ENCODE measurements at places on chromosomes 3 and 15.

- peak; percentile 77 for DNase-seq
These were observed 22.5 kb upstream of the KCNMB2 start for GRCh38 chr3:178513546-178514380.

- DNase-seq, result peak; percentile 77
These were observed 88.3 kb upstream of the PPIB start for GRCh38 chr15:64251121-64251520.

GRCh38 chr3:120095979-120096426 is 1.8 kb upstream of the GSK3B start:
- no peak for DNase-seq

DNA sequence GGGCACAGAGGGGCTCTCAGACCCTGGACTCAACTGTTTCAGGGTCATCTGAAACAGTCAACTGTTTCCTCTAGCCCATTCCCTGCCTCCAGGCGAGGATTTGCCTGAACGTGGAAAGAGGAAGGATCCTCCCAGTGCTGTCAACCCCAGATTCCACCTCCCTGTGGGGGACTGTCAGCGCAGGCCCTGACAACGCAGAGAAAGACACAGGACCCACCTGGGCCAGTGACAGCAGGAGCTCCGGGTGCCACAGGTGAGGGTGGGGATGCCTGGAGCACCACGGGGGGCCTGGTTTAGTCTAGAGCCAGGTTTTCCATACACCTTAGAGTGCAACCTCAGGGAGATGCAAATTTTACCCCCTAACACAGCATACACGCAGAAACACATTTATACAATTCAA is 19.5 kb upstream of the LAMP3 start:
- DNase-seq, result no peak

GRCh38 chr3:77660718-77661117 is 620.8 kb downstream of the ROBO2 start:
- DNase-seq, result no peak

- DNase-seq, result peak; percentile 54
These were observed 266.1 kb upstream of the NR2F2 start for GRCh38 chr15:96064351-96064756.

GRCh38 chr15:64813075-64813474 is 12.4 kb downstream of the PIF1 start:
- no peak for DNase-seq

DNA sequence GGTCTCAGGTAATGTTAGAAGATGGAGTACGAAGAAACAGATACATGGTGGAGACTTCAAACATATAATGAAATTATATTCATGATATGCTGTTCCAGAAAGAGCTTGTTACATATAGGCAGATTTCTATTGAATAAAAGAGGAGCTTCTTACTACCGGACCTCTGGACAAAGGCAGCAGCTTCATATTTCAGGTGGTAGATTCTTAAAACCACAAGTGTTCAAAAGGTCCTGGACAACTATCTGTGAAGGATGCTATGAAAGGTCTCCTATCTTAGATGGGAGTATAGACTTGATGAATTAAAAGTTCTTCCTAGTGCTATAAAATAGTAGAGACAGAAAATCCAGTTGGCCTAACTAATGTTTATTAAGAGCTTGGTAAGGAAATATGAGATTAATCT is 43.2 kb downstream of the MYLK start:
- no peak for DNase-seq

DNA sequence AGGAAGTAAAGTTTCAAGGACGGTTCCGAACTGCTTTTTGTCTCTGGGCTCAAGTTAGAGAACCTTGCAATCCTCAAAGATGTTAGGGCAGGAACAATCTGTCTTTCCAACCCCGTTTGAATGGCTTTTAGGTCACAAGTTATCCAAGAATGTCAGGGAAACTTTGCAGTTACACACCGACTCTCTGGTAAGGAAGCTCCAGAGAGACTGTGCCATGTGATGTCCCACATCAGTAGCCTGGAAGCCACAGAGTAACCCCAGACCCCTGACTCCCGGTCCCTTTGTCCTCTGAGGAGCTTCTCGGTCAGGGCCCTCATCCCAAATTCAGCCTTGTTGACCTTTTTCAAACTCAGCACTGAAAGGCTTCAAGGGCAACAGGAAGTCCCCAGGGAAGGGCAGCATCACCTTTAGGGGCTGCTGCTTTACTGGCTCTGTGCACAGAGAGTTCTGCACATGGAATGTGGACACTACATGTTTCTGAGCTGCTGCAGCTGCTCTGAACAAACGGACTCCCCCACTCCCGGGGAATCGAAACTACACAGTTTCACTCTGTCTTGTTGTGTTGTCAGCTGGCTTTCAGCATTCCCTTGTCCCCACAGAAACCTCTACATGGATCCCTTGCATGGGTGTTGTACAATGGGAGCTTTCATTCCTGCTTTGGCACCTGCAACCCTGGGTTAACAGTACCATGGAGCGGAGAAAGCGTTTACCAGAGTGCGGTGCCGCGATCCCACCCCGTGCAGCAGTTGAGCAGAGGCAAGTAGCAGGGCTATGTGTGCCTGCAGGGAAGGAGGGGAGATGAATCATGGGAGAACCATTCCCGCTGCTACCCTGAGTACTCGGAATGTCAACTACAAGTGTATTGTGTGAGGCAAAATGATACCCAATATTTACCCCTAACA is 408.2 kb upstream of the THBS1 start:
- DNase-seq, result peak; percentile 71

DNA sequence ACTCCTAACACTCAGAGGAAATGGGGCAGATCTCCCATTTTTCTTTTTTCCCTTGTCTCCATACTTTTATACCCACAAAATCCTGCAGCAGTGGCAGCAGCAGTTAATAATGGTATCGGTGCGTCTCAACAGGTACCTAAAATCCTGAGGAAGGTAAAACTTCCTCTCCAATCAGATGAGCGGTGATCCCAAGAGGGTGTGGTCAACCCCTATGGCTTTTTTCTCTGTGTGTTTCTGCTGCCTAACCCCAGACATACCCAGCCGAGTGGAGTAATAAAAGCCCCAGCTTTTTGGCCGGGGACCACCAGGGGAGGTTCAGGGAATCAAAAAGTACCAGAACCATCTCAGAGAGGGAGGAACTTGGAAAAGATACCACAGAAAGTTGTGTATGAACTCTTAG is 9.1 kb downstream of the GK5 start:
- no peak for DNase-seq

DNA sequence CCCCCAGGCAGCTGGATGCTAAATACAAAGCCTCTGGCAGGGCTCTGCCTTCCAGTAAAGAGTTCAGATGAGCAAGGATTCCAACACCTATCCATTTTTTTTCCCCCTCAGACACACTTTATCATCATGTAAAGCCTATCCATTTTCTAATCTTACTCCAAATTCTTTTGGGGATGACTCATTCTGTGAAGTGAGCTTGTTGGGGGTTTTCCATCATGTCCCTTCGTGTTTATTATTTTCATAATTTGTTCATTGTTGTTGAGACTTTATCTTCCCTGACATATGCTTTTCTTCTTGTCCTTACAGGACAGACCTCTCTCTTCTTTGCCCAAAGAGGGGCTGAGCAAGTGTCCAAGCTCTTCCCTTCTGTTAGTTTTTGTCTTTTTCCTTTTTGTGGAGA is 34.7 kb upstream of the SH3BP5 start:
- no peak for DNase-seq

GRCh38 chr15:70605606-70606410 is 157.6 kb downstream of the UACA start:
- peak; percentile 75 for DNase-seq

DNA sequence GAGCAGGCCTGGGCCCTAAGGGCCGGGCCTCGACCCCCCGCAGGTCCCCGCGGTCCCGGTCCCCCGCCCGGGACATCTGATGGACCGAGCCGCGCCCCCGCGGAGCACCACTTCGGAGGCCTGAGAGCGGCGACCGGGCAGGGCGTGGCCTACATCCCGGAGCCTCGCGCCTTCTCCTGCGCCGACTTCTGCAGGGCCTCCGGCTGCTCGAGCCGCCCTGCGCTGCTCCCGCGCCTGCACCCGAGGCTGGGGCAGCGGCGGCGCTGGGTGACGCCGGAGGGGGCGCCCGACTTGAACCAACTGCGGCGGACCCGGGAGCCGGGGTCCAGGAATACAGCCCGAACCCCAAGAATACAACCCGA is 14.9 kb upstream of the GP9 start:
- DNase-seq, result no peak

DNA sequence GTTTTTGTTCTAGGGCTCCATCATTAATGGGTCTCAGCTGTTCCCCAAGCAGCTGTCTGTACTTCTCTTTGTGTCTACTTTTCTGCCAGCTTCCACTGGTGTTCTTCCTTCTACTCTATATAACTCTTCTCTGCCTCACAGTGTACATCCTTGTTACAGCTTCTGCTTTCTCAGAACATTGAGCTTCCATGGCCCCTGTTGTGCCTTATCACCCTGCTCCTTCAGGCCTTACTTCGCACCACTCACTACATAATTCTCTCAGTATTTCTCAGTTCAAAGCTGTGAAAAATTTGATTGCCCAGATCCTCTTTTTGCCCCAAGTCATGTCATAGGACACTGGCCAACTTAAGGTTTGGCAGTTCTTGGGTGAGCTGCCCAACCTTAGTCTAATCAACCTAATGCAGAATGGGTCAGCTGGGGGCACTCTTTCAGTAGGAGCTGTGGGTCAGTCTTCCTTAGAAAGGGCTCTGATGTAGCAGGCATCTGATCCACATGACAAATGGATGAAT is 28.9 kb downstream of the CSTA start:
- no peak for DNase-seq

DNA sequence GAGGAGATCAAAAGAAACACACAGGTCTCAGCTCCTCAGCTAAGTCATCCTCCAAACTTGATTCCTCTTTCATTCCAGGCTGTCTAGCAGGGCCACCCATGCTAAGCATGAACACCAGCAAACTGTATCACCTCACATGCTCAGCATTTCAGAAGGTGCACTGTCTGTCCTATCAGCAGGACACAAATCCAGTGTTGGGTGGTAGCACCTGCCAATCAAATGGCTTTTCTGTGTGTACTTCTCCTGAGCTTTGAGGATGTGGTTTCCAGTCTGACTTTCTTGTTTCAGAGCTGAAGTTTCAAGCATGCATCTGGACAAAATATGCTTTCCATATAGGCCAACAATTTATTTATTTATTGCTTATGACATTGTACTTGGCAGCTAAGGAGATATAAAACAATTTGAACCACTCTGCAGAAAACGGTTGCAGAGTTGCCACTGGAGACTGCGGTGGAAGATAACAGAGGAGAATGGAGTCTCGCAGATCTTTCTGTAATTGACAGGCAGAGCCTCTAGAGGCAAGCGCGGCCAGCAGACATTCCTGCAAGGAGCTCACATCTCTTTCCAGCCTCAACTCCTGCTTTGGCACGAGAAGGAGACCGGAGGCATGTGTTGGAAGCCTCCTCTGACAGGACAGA is 167.1 kb upstream of the WNT5A start:
- no peak for DNase-seq

DNA sequence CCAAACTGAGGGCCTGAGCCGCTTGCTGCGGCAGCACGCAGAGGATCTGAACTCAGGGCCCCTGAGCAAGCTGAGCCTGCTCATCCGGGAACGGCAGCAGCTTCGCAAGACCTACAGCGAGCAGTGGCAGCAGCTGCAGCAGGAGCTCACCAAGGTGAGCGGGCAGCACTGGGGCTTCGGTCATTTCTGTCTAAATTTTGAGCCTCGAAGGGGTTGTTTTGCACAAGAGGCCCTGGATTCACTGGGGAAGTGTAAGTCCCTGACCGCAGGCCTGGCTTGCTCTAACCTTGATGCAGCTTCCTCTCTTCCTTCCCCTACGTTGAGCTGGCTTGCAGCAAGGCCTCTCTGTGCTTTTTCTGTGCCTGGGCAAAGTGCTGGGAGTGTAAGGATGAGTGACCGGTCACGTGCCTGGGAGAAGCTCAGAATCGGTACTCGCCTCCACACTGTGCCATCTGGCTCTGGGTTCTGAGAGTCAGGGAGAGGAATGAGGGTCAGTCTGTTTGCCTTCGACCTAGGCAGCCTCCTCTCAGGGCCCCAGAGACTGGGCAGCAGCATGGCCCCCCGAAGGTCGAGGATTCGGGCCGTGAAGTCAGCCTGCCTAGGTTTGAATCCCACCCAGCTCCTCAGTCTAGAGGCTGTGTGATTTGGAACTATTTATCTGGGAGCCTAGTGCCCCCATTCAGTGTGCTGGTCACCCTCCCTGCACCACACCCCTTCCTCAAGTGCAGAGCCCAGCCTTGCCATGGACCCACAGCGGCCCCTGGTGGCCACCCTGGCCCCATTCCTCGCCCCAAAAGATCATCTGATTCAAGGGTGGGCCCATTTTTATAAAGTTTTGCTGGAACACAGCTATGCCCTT is 1.4 kb downstream of the FES start:
- peak; percentile 43 for DNase-seq

DNA sequence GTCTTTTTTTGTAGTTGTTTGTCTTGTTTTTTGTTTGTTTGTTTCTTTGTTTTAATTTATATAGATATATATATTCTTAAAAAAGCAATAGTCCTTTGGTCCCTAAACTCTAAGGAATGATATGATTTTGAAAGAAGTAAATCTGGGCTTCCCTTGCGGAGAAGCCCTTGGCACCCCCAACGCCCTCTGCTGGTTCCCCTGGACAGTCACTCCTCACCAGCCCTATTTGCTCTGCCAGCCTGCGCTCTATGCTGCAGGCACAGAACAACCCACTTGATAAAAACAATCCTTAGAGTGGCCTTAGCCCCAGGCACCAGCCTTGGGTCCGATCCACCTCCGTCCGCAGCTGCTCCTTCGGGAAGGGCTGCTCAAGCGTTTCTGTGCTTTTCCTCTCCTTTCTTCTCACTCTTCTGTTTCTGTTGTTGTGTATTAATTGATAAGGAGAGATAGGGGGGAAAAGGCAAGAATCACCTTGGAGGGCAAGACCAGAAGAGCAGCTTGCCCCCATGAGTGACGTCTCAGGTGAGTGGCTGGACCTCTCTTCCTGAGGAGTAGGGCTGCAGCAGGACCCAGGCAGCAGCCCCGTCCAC is 13.7 kb upstream of the PARP6 start:
- peak; percentile 30 for DNase-seq

DNA sequence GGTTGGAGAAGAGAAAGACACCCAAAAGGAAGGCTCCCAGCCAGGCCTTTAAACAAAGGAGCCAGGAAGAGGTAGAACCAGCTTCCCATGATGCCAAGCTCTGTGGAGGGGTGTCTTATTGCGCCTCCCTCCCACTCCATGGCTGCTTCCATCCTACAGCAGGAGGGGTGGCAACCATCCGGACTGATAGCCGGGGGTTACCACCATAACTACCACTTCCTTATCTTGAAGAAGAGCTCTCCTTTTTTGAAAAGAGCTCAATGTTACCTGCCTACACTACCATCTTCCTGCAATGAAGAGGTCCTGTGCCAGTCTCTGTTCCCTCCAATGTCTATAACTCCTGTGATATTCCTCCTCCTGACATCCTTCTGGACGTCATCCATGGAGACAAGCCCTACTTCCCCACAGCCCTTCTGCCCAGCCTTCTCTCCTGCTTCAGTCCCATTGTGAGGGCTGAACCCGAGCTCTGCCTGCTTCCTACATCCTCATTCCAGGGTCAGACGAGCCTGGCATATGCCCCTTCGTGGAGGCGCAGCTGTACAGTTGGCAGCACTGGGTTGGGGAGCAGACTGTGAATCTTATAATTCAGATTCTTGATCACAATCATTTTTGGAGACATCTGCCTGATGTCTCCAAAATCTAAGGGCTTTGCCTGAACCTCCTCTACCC is 8.5 kb downstream of the CCDC9B start:
- no peak for DNase-seq

GRCh38 chr3:155327430-155327829 is 33.9 kb upstream of the STRIT1 start:
- no peak for DNase-seq

Measured in H4 (cell line).